Activated T-cell treated with anti-CD3 and anti-CD28 coated beads, Interleukin-2, amount 50 U/mL, for 72 hours (primary cell): ENCODE measurements at places on chromosomes 5 and 9.

DNA sequence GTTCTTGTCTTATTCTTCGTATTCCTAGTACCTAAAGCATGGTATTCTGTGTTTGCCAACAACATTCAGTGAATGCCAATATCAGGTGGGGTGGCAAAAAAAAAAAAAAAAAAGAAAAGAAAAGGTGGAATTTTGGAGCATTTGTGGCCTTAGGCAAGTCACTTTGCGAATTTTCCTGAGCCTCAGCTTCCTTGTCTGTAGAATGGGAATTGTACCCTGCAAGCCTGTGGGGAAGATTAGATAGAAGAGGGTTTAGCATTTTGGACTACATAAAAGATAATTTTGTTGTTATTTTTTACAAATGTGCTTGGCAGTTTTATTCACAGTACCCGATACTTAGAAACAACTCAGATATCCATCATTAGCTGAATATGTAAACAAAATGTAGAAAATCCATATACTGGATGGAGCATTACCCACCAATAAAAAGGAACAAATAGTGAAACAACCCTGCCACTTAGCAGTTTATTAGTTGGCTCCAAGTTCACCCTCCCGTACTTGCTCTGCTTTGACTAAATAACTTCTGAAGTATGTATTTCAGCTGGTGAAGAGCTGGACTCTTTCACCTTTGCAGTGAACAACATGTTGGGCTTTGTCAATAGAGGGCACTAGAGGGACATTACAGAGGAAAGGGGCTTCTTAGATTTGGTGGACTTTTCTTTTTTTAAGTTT is 13.6 kb downstream of the UBE2D2 start:
- peak overlapping the region; percentile 1 for H3K4me3 ChIP-seq
- DNase-seq = peak; percentile 23

- H3K27me3 ChIP-seq = no peaks in the 10 kb centered on the region
- H3K4me1 ChIP-seq = no peaks in the 10 kb centered on the region
- no peak for DNase-seq
- H3K27ac ChIP-seq = no peak overlapping the region
- H3K4me3 ChIP-seq = no peak overlapping the region
These were observed 693.6 kb downstream of the PRELID2 start for GRCh38 chr5:145141534-145141933.

DNA sequence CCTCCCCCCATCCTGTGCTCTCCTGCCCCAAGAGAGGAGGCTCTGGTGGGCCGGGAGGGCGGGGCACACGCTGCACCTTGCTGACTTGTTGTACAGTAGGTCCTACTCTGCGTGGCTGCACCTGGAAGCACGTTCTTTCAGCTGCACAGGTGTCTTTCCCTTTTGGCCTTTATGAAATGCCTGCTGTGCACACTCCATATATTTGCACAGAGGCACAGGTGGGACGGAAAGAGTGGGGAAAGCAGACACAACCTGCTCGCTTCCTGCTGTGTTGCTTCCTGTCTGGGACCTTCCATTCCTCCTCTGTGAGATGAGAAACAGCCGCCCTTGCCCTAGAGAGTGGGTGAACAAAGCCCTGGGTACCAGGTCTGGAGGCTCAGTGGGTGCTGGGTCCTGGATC is 4.8 kb downstream of the USP20 start:
- no peaks in the 10 kb centered on the region for H3K27me3 ChIP-seq
- peaks cover 5% of the 10 kb centered on the region for H3K36me3 ChIP-seq
- peak overlapping the region; percentile 50 for H3K27ac ChIP-seq

GRCh38 chr9:120345379-120345778 is 234.6 kb downstream of the CDK5RAP2 start:
- no peaks in the 10 kb centered on the region for H3K27me3 ChIP-seq
- H3K27ac ChIP-seq = no peak overlapping the region
- DNase-seq = no peak
- H3K4me1 ChIP-seq = no peaks in the 10 kb centered on the region

DNA sequence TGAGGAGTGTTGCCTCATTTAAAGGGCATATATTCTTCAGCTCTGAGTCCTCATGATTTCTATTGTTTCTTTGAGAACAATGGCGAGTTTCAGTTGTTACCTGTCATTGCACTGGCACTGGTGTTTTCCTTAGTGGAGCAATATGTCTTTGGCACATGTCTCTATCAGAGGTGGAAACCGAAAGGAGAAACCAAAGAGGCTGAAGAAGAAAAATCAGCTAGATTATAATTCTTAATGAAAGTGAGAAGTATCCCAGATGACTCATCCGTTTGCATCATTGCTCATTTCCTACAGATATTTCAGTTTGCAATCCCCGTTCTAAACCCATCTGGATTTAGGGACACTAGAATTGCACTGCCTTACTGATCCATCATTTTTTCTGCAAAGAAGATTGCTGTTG is 324.6 kb downstream of the TMEM232 start:
- no peaks in the 10 kb centered on the region for H3K36me3 ChIP-seq
- no peak overlapping the region for H3K4me3 ChIP-seq
- peaks cover 7% of the 10 kb centered on the region for H3K27me3 ChIP-seq
- H3K4me1 ChIP-seq = no peaks in the 10 kb centered on the region
- no peak for DNase-seq

- no peak overlapping the region for H3K27ac ChIP-seq
- no peaks in the 10 kb centered on the region for H3K36me3 ChIP-seq
- no peak overlapping the region for H3K4me3 ChIP-seq
- DNase-seq = no peak
- peaks cover 14% of the 10 kb centered on the region for H3K27me3 ChIP-seq
These were observed 25.7 kb upstream of the FAM81B start for GRCh38 chr5:95365302-95366095.

DNA sequence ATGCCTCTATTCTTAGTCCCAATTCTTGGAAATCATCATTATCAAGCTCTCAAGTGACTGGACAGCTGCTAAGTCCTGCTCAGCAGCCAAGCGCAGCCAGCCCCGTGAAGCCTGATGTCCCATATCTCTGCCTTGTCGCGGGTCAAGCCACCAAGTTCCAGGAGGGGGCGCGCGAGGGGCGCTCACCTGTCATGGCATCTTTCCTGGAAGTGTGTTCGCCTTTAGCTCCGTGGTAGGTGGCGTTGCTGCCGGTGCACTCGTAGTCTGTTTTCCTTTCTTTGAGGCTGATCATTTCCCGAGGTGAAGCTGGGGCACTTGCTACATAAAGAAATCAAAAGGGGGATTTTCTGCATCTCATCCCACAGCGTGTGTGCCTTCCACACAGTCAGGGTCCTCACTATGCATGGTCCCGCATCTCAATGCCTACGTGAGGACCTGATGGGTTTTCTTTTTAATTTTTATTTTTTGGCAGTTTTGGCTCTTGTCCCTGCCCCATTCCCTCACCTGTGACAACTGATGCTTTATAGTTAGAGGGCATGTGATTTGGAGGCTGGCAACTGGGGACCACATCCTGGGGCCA is 227.0 kb upstream of the DAP start:
- H3K36me3 ChIP-seq = no peaks in the 10 kb centered on the region
- no peak overlapping the region for H3K27ac ChIP-seq
- peak overlapping the region; percentile 24 for H3K4me3 ChIP-seq

DNA sequence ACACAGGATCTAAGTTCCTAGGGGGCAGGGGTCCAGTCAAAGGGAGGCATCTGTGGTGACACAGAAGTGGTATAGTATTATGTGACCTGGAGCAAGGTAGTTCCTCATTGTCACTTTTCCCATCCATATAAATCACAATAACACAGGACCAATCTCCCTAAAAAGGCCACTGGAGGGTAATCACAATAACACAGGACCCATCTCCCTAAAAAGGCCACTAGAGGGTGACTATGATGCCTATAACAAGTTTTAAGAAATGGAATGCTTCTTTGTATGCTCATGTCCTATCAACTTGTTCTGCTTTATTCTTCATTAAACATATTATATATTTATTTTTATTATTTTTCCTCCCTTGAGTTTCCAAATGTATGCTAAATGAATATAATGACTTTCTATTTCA is 254.6 kb downstream of the ASTN2 start:
- no peak overlapping the region for H3K27ac ChIP-seq
- no peaks in the 10 kb centered on the region for H3K27me3 ChIP-seq
- no peak overlapping the region for H3K4me3 ChIP-seq
- no peak for DNase-seq
- H3K36me3 ChIP-seq = no peaks in the 10 kb centered on the region

DNA sequence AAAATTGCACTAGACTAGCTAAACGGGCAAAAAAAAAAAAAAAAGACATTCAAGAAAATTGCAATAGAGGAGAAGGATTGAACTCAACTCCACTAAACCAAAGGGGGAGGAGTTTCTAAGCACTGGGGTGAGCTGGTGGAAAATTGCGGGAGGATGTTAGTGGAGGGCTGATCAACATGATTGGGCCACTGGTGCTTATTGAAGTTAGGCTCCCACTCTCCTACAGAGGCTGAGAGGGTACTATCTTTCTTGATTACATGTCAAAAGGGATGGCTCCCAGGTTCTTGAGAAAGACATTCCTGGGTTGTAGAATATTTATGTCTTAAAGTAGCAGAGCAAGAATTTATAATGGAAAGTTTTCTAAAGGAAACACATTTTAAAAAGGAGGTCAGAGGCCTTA is 38.0 kb downstream of the CAMK4 start:
- no peaks in the 10 kb centered on the region for H3K27me3 ChIP-seq
- H3K36me3 ChIP-seq = peaks cover 14% of the 10 kb centered on the region
- DNase-seq = no peak
- no peak overlapping the region for H3K27ac ChIP-seq

DNA sequence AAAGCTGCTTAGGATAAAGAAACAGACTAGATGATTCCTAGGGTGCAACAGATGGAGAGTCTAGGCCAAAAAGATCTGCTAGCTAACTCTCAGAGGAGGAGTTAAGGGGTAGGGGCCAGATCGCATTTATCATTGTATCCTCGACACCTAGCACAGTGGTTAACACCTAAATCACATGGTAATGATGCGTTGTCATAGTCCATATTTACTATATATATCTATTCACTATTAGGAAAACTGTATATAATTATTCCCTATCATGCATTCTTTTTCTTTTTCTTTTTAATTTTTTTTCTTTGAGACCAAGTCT is 92.8 kb upstream of the SLC44A1 start:
- H3K27ac ChIP-seq = no peak overlapping the region
- H3K4me1 ChIP-seq = peaks cover 24% of the 10 kb centered on the region
- DNase-seq = no peak
- H3K27me3 ChIP-seq = no peaks in the 10 kb centered on the region
